ENCODE measurements at places on chromosomes 4 and X.

- H3K27ac ChIP-seq, result no peak overlapping the region
- H3K4me1 ChIP-seq, result no peaks in the 10 kb centered on the region
- H3K36me3 ChIP-seq, result no peaks in the 10 kb centered on the region
- H3K4me3 ChIP-seq, result no peak overlapping the region
- H3K27me3 ChIP-seq, result peaks cover 3% of the 10 kb centered on the region
These were observed 9.5 kb downstream of the XPNPEP2 start for GRCh38 chrX:129748305-129748704.

DNA sequence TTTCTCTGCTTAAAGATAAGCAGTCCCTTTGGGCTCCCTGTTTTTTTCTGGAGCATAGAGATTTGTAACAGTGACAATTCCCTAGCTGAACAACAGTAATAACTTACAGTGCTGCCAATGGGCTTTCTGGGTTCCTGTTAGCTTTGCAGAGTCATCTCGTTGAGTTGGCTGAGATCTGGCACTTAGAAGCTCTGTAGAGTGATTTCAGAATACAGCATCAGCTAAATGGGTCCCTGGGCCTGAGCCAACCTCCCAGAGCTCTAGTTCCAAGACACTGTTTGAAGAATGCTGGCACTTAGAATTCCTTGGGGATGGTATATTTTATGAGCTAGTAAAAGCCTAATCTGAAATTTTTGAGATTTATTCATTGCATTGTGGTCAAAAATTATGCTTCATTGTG, 43.5 kb upstream of the SERTM2 start:
- H3K27ac ChIP-seq, result no peak overlapping the region
- no peak overlapping the region for H3K4me3 ChIP-seq
- DNase-seq, result no peak

DNA sequence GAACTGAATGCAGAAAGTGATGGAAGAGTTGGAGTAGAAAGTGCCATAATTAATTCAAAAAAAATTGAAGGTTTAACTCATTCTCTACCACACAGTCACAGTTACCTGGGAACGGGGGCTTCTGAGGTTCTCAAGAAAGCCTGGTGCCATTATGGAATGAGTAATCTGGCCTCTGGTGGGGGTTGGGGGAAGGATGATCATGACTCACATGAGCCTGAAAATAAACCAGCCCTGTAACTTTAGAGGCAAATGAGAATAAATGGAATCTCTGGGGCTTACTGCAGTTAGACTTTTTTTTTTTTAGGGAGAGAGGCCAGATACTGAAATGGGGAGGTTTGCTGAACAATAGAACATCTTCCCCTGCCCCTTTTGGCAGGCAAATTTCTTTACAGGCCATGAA, 55.3 kb downstream of the SOD3 start:
- H3K36me3 ChIP-seq, result no peaks in the 10 kb centered on the region
- no peak overlapping the region for H3K4me3 ChIP-seq
- no peaks in the 10 kb centered on the region for H3K27me3 ChIP-seq
- no peaks in the 10 kb centered on the region for H3K4me1 ChIP-seq
- H3K27ac ChIP-seq, result no peak overlapping the region
- no peak for DNase-seq

DNA sequence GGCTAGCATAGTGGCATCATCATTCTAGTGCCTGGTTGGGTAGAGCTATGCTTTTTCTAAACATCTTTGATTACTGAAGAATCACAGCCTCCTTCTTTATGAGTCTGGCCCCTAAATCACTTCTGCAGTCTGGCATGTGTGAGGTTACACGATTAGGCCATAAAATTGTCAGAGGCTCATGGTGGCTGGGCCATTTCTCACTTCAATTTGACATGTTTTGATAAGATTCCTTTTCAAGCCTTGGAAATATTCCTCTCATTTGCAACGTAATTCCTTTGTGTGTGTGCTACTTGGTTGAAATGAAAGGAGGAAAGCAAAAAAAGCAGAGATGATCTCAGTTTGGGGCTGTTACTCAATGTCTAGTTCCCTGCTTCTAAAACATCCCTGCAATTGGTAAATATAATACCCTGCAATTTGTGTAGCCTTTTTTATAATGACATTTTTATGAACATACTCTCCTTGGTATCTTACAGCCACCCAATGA, 6.2 kb downstream of the CCKAR start:
- no peak overlapping the region for H3K27ac ChIP-seq
- DNase-seq, result no peak
- H3K4me3 ChIP-seq, result no peak overlapping the region
- no peaks in the 10 kb centered on the region for H3K36me3 ChIP-seq
- H3K4me1 ChIP-seq, result no peaks in the 10 kb centered on the region

DNA sequence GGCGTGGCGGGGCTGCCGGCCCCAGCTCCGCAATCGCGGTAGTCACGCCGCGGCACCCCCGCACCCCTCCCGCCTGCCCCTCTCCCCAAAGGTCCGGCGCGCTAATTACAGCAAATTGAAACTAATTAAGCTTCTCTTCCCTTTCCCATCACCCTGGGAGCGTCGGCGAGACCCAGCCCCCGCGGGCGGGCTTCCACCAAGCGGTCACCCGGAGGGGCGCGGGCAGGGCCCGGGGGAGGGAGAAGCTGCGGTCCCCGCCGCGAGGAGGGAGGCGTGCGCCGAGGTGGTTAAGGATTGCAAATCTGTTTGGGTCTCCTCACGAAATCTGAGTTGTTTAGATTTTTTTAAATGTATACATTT, 13.1 kb downstream of the ARX start:
- peaks cover 9% of the 10 kb centered on the region for H3K27me3 ChIP-seq
- H3K36me3 ChIP-seq, result no peaks in the 10 kb centered on the region
- H3K4me1 ChIP-seq, result no peaks in the 10 kb centered on the region
- no peak for DNase-seq
- H3K27ac ChIP-seq, result no peak overlapping the region
- no peak overlapping the region for H3K4me3 ChIP-seq

DNA sequence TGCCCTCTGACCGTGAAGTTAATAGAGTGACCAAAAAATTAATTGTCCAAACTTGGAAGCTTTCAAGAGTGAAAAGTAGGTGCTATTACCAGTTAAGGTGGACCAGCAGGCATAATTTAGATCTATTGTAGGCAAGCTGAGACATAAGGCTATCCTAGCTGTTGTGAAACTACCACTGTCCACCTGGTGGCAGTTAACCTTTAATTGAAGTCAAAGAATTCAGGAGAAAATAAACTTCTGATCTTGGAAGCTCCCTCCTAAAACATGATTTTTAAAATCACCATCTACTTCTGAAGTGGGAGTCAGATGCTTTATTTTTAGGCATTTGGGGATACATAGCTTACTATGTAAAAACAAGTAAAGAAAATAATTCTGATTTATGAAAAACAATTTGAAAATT, 636.3 kb upstream of the HTR2C start:
- DNase-seq, result no peak
- H3K27me3 ChIP-seq, result no peaks in the 10 kb centered on the region
- H3K4me3 ChIP-seq, result no peak overlapping the region
- no peaks in the 10 kb centered on the region for H3K36me3 ChIP-seq
- no peak overlapping the region for H3K27ac ChIP-seq

- no peaks in the 10 kb centered on the region for H3K36me3 ChIP-seq
- no peak overlapping the region for H3K27ac ChIP-seq
- no peaks in the 10 kb centered on the region for H3K4me1 ChIP-seq
- no peaks in the 10 kb centered on the region for H3K27me3 ChIP-seq
- no peak for DNase-seq
These were observed 48.6 kb downstream of the VEGFC start for GRCh38 chr4:176744091-176744490.

DNA sequence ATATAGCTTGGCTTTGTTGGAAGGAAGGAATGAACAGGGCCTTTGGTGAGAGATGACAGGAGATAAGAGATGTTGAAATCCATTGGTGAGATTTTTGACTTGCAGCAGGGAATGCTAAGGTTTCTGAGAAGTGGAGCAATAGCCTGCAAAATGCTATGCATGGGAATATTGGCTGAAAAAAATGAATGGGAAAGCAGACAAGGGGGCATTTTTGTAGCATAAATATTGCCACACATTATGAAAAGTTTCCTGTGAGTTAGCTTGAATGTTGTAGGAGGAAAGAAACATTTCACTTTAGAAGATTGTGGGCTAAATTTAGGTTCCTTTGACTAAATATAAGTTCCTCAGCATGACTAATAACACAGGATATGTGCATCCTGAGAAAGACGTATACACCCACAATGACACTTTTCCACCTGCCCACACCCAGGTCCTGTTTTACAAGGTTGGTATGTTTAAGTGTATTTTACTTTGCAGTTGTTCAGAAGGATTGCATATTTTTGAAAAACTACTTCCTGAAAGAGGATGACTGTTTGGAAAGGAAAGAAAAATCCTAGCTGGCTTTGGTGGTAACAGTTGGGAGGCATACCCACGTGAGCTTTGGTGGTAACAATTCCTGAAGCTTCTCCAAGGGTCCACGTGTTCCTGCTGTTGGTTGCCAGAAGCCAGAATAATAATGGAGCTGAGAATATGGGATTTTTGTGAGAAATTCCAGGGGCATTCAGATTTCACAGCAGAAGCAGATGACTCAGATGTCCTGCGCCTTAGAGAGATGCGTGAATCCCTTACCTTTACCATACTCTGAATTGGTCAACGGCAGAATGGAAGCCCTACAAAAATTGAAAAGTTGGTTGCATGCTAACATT, 28.5 kb downstream of the PHEX start:
- no peak for DNase-seq
- no peaks in the 10 kb centered on the region for H3K36me3 ChIP-seq
- no peaks in the 10 kb centered on the region for H3K27me3 ChIP-seq
- H3K27ac ChIP-seq, result no peak overlapping the region

DNA sequence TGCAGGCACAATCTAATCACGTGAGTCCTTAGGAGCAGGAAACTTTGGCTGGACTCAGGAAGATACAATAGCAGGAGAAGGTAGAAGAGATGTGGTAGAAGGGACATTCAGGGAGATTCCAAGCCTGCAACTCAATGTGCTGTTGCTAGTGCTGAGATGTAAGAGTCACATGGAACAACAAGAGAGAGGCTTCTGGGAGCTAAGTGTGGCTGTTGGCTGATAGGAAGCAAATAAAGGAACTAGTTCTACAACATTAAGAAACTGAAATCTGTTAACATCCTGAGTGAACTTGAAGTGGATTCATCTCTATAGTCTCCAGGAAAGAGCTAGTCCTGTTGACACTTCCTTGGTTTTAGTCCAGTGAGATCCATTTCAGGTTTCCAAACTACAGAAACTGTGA, 1207.4 kb downstream of the ADGRL3 start:
- no peak for DNase-seq
- H3K4me3 ChIP-seq, result no peak overlapping the region
- H3K4me1 ChIP-seq, result no peaks in the 10 kb centered on the region
- H3K27me3 ChIP-seq, result no peaks in the 10 kb centered on the region
- no peaks in the 10 kb centered on the region for H3K36me3 ChIP-seq

DNA sequence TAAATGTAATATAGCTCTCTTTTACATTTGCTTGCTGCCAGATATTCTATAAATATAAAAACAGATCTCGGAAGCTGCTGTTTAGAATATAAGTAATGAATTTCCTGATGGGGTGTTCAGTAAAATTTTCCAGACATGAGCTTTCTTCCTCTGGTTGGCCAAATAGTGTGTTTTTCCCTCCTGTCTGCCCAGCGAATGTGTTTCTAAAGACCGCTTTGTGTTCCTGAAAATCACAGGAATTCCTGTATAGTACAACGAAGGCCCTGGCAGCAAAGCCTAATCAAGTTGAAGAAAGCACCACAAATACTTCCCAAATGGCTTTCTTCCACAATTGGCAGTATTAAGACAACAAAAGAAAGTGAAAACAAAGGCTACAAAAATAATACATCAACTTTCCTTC, 494.1 kb downstream of the INPP4B start:
- no peaks in the 10 kb centered on the region for H3K27me3 ChIP-seq
- H3K27ac ChIP-seq, result peak overlapping the region; percentile 29
- H3K36me3 ChIP-seq, result no peaks in the 10 kb centered on the region
- no peak overlapping the region for H3K4me3 ChIP-seq

GRCh38 chrX:56833626-56834025, 104.6 kb downstream of the NBDY start:
- H3K4me3 ChIP-seq, result no peak overlapping the region
- no peaks in the 10 kb centered on the region for H3K4me1 ChIP-seq
- H3K27me3 ChIP-seq, result no peaks in the 10 kb centered on the region
- no peaks in the 10 kb centered on the region for H3K36me3 ChIP-seq

GRCh38 chrX:1264556-1264955, 4.1 kb upstream of the CSF2RA start:
- no peak overlapping the region for H3K4me3 ChIP-seq
- no peaks in the 10 kb centered on the region for H3K27me3 ChIP-seq
- H3K4me1 ChIP-seq, result no peaks in the 10 kb centered on the region
- no peak for DNase-seq
- H3K36me3 ChIP-seq, result no peaks in the 10 kb centered on the region
- no peak overlapping the region for H3K27ac ChIP-seq
